ENCODE measurements at places on chromosomes 1 and 21.

DNA sequence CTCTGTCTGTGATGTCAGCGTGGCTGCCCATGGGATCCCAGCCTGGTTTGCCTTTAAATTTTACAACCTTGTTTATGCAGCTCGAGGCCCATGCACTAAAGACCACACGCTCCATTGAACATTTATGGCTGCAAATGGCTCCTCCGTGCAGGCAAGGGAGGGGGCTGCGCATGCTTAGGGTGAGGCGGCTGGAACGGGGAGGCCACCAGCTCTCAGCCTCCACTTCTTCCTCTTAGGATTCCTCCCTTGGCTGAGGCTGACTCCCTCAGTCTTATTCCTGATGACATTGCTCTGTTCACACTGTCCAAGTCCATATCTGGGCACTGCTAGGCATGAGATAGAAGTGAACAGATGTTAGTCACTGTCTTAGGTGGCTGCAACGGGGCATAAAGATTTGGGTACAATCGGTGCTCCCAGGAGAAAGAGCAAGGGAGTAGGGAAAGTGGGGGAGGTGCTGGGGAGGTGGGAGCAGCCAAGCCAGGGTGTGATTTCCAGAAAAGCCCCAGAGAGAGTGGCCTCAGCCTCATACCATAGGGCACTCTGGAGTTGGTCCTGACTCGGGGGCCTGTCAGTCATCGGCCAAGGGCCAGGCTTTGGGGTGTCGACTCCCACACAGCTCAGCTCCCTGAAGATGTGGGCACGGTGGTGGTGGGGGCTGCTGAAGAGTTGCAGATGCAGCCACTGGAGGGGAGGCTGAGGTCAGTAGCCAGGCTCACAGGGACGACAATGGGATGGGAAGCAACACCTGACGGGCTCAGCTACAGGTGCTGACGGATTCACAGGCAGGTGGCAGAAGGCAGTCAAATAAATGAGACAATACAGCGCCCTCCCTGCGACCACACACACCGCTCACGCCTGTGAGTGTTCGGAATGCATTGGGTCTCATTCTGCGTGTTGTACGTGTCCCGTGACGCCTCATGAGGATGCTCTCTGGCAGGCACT lies 37.3 kb upstream of the ACTL8 start:
- no peak for DNase-seq

DNA sequence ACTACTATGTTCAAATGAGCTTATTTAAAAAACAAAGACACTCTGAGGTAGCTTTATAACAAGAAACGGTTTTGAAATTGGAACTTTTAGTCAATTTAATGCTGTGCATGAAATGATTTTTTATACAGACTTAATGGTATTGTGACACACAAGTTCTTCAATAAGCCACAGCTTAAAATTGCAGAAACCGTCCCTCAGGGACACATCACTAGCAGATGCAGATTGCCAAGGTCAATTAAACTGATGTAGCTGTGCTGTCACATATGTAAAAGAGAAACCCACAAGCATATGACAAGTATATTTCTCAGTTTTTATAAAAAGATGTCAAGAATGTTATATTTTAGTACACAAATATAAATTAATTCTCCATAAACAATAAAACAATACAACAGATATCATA lies 366.9 kb downstream of the DPYD start:
- DNase-seq, result no peak

DNA sequence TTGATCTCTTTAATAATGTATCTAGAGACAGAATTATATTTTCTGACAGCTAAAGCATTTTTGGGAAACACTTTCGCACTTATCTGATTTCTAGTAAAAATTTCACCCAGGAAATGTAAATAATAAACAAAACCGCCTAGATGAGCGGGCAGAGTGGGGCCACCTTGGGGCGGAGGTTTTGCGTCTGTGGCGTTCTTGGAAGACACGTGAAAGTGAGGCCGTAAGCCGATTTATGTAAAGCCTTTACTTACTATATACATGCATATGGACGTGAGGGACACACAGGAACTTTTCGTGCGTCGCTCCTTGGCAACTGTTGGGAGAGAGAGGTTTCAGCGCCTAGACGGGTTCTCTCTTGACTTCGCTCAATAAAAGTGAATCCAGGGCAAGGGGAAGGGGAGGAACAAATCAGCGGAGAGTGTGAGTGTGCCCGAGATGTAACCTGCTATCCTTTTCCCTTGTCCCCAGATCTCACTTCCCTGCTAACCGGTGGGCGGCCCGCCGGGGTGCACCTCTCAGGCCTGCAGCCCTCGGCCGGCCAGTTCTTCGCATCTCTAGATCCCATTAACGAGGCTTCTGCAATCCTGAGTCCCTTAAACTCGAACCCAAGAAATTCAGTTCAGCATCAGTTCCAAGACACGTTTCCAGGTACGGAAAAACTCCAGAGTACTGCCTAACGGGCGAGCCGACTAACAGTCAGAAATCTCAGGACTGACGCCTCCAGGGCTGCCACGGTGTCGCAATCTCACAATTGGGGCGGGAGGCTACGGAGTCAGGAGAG lies 1.7 kb downstream of the HLX start:
- no peak for DNase-seq

GRCh38 chr1:201335174-201335870 lies 42.2 kb downstream of the TNNT2 start:
- DNase-seq, result no peak

- no peak for DNase-seq
Measured at GRCh38 chr1:184443201-184443600, 56.4 kb downstream of the C1orf21 start.

DNA sequence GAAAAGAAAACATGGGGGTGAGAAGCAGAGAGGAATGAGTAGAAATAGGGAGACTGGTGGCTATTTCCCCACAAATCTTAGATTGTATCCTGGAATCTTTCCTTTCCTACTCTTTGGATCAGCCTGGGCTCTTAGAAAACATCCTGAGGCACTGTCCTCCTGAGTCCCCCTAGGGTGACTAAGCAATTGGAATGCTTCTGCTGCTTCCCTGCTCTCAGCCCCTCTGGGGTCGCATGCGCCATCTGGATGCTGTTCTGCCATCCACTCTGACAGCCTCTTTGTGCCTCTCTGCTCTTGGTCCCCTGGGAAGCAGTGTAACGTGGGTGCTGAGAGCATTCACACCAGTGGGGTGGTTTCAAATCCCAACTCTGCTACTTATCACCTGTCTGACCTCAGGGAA lies 443.0 kb downstream of the SIPA1L2 start:
- no peak for DNase-seq

DNA sequence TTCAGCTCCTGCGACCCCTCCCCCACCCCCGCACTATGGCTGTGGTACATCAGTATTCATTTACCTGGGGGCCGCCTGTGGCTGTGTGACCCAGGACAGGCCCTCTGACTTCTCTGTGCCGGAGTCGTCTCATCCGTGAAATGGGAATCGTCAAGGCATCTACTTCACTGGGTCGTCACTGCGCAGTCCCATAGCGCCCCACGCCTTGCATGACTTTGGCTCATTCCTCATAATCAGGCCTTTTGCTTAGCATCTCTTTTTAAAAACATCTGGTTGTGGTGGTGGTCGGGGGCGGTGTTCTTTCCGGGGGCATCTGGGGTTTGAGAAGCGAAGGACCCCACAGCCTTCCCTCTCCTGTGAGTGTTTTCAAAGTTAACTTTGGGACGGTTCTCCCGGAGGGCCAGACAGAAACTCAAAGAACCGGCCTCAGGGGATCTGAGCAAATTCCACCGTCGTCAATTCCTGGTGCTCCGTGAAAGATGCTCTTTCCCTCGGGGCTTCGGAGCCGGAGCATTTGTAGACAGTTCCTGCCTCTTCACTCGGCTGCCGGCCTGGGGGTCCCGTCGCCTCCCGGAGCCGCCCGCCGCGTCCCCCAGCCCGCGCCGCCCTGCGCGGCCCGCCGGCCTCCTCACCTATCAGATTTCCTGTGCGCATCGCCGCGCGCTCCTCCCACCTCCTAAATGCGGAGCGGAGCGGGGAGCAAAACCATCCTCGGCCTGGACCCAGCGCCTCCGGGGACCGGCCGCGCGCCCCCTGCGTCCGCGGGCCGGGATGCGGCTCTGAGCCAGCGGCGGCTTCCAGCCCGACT lies at the start of gene B3GALT5:
Gene B3GALT5, plus strand, starts transcription at position 708 of the 808 bp plus-strand sequence. CDS start 47,620 bp downstream, outside the sequence.
- DNase-seq, result no peak

GRCh38 chr1:107359472-107360241 lies 218.8 kb downstream of the NTNG1 start:
- no peak for DNase-seq

- no peak for DNase-seq
Measured at GRCh38 chr1:119046429-119046784, 58.3 kb upstream of the TBX15 start.

Data from GM04503 (cell line).